ENCODE measurements at places on chromosomes 5 and 9.

DNA sequence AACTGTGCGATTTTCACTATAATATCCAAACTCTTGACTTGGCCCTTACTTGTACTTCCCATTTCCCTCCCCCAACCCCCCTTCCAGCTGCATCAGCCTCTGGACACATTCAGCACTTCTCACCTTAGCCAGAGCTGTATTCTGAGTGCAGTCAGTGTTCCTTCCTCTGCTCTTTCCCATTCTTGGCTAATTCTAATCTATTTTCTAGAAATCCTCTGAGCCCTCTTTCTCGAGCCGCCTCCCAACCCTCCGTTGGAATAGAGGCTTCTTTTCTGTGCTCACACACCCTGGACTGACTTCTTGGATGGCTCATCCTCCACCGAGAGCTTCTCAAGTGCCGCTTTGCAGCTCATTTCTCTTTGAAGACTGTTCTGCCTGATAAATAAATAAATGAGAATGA lies 188.8 kb downstream of the NTRK2 start:
- no peak for DNase-seq

- DNase-seq: no peak
These were observed 27.1 kb upstream of the SEMA4D start for GRCh38 chr9:89524963-89525362.

- no peak for DNase-seq
These were observed 12.1 kb downstream of the MELK start for GRCh38 chr9:36584620-36585460.

DNA sequence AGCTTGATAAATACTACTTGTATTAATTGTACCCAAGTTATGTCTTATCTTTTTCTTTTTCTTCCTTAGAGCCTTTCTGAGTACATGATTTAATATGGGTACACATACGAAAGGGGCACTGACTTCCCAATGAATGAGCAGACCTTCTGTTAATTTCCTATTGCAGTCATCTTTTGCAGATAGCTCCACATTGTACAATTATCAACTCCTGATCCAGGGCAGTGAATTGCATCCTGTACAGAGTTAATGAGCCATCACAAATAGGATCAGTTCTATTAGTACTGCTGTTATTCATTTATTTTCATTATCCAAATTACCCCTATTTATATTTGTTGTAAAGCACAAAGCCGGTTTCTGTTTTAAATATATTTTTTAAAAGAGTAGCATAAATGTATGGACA lies 105.6 kb downstream of the ADAMTSL1 start:
- DNase-seq: no peak

DNA sequence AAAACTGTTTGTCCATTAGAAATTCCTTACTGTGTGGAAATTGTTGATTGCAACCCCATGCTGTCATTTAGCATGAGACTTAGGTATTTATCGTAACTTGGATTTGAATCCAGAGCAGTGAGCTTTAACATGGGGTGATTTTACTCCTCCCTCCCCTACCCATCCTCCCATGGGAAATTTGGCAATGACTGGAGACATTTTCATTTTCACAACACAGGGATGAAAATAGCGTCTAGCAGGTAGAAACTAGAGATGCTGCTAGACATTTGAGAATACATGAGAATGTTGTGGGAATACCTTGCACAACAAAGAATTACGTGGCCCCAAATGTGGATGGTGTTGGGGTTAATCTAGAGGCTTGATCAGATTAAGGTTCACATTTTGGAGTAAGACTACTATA lies 191.3 kb upstream of the MPDZ start:
- no peak for DNase-seq

DNA sequence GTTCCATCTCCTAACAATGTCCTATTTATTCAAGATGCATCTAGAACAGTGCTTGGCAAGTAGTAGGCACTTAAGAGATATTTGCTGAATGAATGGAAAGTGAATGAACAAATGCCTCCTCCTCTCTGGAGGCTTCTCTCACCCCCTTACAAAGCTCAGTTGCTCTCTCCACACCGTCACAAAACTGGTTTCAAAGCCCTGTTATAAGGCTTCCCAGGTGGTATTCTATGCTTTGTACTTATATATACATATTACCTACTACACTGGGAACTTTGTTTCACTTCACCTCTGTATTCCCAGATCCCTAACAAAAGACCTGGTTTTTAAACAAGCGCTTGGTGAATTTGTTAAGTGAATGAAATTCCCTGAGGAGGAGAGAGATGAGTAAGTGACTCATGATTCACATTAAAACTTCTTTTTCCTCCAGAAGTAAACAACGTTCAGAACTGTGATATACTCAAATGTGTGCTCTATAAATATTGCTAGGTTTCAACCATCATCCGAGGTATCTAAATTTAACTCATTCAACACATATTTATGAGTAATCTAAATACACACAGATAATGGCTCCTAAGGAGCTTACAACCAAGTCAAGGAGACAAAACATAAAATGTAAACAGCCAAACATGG lies 36.0 kb downstream of the DENND1A start:
- no peak for DNase-seq

- DNase-seq: no peak
These were observed 26.7 kb downstream of the KCNV2 start for GRCh38 chr9:2743937-2744529.

DNA sequence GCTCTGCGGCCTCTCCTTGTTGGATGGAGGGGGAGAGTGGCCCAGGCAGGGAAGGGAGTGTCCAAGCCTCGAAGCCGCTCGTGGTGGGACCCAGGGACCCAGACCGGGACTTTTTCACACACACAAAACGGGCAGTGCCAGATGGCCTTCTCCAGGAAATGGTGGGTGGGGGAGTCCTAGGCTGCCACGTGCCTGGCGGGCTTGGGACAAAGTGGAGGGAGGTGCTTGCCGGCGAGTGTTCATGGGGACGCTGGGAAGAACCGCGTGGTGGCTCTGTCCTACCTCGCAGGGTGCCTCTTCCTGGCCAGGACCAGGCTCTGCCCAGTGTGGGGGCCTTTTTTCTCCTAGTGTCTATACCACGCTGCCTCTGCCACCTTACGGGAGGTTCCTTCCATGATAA lies 155.0 kb upstream of the COL5A1 start:
- no peak for DNase-seq

DNA sequence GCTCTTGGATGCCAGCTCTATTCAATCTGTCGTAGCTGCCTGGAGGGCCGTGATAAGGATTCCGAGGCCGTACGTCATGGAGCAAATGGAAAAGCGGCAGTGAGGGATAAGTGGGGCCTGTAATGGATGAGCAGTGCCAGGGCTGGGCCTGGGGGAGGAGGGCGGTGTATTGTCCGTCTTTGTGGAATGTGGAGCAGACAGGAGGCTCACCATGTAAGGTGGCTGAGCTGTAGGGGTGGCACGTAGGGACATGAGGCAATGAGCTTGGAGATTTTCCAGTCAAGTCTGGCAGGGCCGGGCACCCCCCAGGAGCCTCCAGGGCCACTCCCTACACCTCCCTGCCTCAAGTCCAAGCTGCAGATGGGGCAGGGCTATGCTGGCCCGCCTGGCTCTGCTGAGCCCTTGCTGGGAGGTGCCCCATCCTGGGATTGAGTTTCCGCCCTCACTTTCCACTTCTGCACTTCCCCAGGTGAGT lies 29.2 kb downstream of the NCS1 start:
- DNase-seq: no peak

- DNase-seq: no peak
These were observed 75.4 kb upstream of the CDKN2B start for GRCh38 chr9:22084336-22085035.

GRCh38 chr5:181243018-181243563 lies 615 bp downstream of the RACK1 start:
- DNase-seq: no peak

DNA sequence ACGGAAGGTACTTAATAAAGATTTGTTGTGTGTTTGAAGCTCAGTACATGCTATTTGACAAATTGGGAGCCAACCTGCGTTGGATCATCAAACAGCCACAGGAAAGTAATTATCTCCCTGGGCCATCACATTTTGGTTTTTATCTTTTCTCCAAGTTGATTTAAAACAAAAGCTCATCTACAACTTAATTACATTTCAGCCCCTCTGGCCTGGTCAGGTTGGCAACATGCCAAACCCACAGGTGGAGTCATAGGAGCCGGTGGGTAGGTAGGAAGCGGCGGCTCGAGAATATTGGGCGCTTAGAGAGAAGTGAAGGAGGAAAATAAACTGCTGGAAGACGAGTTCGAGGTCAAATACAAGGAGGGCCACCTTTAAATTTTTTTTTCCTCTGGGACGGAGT lies 64.9 kb upstream of the FANCC start:
- DNase-seq: no peak

DNA sequence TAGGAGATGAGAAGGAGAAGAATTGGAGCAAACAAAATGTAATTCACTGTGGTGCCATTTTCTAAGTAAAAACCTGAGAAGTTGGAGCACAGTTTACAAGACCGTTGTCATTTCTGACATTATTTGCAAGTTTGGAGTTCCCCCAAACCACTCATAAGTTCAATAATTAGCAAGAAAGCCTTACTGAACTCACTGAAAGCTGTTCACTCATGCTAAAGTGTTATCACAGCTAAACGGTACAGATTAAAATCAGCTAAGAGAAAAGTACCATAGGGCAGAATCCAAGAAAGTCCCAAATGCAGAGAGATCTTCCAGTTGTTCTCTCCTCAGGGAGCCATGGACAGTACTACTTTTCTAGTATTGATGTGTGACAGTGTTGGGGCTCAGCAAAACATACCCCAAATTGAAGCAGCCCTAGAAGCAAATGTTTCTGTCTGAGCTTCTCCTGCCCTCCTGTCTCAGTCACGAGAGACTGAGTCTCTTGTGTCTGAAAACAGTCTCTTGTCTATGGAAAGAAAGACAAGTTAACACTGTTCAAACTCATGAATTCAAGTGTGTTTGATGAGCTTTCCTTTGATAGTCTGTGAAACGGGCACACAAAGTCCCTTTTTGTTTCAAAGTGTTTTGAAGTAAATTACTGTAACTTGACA lies 221.2 kb downstream of the GABRG2 start:
- DNase-seq: no peak

GRCh38 chr5:139263536-139263935 lies 30.0 kb upstream of the MATR3 start:
- no peak for DNase-seq

DNA sequence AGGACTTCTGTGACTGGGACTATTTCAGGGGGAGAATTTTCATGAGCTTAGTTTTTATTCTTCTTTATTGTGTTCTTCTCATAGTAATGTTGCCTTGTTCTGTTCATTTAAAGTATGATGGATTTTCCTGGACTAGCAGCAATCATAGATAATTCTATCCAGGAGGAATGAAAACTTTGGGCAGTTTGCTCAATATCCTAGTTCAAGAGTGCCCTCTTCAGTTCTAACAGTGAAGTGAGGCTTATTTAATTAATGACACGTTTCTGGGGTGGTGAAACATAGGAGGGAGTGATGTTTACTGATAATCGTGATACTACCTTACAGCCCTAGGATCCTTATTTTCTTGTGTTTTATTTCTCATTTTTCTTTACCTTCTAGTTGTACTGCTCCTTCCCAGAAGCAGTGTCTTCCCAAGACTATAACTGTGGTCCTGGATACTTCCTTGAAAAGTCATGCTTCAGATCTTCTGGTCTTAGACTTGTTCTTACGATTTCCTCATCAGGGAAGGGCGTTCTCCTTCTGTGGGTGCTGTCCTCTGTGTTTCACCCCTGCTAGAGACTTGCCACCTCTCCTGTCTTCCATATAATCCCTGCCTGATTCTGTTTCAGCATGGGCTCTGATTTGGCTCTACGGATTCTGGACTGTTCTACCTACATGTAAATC lies 57.4 kb downstream of the CFAP95 start:
- no peak for DNase-seq

DNA sequence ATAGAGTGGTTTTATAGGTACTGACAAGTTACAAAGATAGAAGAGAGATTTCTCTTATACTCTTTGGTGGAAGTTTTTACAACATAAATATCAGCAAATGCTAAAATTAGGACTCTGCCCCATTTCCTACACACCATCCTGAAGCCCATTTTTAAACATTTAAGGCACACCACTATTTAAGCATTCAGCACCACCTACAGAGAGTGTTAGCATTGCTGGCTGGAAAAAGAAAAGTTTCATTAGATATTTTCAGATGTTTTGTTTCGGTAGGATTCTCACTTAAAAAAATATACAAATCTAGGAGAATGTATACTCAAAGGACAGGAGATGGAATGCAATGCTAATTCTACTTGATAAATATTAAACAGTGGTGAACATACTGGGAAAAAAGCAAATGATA lies 192.9 kb upstream of the HAPLN1 start:
- no peak for DNase-seq

- DNase-seq: no peak
These were observed 49.6 kb upstream of the SMIM32 start for GRCh38 chr5:136242611-136243010.

- no peak for DNase-seq
These were observed 101.9 kb downstream of the FBXL7 start for GRCh38 chr5:15601853-15602252.

- DNase-seq: no peak
These were observed 47.6 kb downstream of the ADAMTS2 start for GRCh38 chr5:179297486-179298180.

DNA sequence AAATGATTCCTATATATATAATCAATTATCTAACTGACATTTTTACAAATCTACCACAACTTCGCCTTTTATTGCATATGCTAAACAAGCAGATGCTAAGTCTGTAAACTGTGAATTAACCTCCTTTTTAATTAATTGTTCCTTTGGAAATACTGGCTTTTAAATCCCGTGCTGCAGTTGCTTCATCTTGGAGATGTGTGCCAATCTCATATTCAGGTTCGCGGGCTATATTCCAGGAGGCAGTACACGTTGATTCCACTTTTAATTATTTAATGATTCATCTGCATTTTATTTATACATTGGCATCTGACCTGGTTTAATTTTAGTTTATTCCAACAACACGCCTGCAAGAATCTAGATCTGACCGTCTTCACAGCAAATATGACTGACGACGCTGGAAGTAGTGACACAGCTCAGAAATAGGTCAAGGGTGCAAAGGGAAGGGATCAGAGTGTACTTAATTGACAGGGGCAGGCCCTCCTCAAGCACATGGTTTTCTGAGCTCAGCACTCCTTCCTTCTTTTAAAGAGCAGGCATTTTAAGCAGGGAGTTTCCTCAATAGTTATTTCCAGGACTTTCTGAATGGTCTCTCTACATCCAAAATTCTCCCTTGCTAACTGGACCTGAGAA lies 125.2 kb downstream of the GLIS3 start:
- no peak for DNase-seq

DNA sequence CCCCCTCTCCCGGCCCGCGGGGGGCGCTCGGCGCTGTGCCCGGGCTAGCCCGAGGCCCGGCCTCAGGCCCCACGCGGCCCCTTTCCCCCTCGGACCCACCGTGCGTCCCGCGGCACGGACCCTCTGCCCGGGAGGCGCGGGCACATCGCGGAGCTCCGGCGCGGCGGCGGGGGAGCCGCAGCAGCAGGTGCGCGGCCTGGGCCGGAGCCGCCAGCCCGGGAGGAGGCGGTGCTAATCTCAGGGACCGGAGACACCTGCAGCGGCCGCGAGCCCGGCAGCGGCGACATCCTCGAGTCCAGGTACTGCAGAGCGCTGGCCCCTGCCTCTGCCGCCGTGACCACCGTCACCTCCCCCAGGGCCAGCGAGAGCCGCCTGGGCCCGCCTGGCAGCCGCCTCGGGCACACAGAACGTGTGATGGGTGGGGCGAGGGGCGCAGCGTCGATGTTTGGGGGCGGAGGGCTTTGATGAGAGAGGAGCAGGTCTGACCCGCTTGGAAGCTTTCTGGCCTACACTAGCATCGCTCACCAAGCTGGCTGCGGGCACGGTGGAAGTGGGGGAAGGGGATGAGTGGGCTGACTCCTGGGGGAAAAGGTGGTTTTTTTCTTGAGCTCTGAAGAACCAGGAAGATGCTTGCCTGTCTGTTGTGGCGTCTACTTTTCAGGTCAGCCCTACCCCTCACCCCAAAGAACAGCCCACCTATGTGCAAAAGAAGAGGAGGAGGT lies 524 bp downstream of the CYFIP2 start:
- peak; percentile 45 for DNase-seq

- no peak for DNase-seq
These were observed 33.5 kb upstream of the DMRT3 start for GRCh38 chr9:942805-943580.
